ENCODE measurements at places on chromosomes 3 and 15. TPM values are rescaled to one million over a fixed set of nuclear protein-coding genes. Genes with fewer than 3 reads are reported as not detected.

DNA sequence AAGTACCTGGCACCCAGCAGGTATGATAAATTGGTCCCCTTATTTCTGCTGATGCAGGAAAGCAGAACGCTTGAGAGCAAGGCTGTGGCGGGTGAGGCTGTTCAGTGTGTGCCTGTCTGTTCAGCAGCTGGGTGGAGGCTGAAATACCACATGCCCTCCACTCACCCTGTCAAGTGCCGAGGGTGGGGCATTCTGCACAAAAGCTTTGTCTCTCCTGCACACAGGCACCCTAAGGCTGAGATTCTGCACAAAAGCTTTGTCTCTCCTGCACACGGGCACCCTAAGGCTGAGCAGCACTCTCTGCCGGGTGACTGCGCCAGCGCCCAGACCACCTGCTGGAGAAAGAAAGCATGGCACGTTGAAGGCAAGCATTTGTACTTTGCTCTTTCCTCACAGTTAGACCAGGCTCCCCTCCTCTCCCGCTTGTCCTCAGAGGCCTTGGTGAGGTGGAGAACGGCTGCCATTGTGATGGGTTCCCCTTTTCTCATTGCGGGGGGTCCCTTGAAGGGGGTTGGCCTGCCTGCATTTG is 97.5 kb downstream of the BDH1 start:
- DNase-seq = no peak

ATG7 gene
- 52.4 TPM for total RNA-seq

GRCh38 chr3:66488492-66488891 is 12.3 kb downstream of the LRIG1 start:
- no peak for DNase-seq

XIRP1 gene
- total RNA-seq = not detected
